ENCODE measurements at places on chromosomes 6 and 20.
A peak's percentile ranks its signal among the peaks of the same experiment; 100 is the strongest.

GRCh38 chr6:85128781-85129180, 321.1 kb upstream of the NT5E start:
- DNase-seq: no peak

DNA sequence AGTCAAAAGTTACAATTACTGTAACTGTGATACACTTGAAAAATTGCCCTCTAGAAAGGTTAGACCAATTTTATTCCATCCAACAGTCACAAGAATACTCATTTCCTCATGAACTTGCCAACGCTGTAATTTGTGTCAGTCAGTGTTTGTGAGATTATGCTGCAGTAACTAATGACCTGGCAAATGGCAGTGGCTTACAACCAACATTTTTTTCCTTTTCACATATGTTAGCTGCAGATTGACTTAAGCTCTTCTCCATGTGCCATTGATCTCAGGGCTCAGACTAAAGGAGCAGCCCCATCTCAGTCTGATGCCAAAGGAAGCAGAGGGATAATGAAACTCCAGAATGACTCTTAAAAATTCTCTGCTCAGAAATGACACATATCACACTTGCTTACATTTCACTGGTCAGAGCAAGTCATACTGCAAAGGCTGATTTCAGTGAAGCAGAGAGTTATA, 92.3 kb upstream of the ELOVL5 start:
- DNase-seq: no peak

GRCh38 chr6:106918115-106918514, 56.4 kb downstream of the CD24 start:
- DNase-seq: no peak

DNA sequence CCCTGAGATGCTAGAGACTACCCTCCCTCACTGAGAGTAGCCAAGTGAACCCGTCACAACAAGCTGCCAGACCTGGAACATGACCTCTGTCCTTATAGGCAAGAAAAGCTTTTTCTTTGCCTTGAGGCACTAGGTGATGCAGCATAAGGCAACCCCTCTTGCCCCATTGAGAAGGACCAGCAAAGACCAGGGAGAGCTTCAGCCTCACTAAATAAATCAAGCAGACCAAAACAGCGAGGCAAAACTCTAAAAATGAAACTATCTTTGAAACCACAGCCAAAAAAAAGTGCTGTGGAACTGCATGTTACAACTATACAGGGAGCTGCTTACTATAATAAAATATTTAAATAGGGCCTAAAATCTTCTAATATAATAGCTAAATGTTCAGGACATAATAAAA, 62.6 kb upstream of the FAM83B start:
- no peak for DNase-seq

GRCh38 chr6:116529466-116530290, 15.8 kb downstream of the TRAPPC3L start:
- DNase-seq: no peak

DNA sequence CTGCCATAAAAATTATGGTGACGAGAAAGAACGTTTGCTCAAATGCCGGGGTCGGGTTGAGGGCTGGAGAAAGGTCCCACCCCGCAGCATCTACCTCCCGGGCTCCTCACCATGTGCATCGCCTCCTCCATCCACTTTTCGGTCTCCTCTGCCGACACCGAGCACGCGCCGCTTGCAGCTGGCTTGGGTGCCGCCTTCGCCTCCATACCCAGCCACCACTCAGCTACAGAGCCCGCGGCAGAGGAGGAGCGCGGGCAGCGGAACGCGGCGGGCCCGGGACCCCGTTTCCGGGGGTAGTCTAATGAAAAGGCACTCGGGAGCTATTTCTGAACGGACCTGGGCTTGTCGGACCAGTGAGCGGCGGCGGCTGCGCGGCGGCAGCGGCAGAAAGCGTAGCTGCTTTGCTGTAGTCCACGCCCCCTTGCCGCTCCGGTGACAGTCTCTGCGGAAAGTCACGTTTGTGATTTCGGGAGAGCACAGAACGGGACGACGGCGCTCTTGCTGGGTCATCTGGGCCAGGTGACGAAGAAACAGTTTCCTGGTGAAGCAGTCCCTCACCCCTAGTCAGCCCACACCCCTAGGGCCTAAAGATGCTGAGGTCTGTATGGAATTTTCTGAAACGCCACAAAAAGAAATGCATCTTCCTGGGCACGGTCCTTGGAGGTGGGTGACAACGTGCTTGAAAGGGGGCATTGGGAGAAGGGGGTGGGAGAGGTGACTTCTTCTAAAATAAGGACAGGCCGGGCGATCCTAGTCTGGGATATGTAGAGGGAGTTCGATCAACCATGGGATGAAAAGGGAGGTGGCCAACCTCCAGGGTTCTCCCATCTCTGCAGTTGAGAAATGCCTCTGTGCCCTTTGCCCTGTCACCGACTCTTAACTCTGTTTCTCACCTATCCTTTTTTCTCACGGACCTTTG, at the start of the genes ADAT2 and PEX3:
Gene ADAT2, minus strand, starts transcription at position 243 of the 919 bp plus-strand sequence. Its CDS starts 37 bp downstream, at position 206.
Gene PEX3, plus strand, starts transcription at position 353 of the 919 bp plus-strand sequence. Its CDS starts 238 bp downstream, at position 591.
- DNase-seq: peak; percentile 94

- no peak for DNase-seq
Measured at GRCh38 chr20:23453549-23454543, 1.2 kb upstream of the CST11 start.

GRCh38 chr6:11798538-11798937, 19.9 kb upstream of the ADTRP start:
- no peak for DNase-seq

DNA sequence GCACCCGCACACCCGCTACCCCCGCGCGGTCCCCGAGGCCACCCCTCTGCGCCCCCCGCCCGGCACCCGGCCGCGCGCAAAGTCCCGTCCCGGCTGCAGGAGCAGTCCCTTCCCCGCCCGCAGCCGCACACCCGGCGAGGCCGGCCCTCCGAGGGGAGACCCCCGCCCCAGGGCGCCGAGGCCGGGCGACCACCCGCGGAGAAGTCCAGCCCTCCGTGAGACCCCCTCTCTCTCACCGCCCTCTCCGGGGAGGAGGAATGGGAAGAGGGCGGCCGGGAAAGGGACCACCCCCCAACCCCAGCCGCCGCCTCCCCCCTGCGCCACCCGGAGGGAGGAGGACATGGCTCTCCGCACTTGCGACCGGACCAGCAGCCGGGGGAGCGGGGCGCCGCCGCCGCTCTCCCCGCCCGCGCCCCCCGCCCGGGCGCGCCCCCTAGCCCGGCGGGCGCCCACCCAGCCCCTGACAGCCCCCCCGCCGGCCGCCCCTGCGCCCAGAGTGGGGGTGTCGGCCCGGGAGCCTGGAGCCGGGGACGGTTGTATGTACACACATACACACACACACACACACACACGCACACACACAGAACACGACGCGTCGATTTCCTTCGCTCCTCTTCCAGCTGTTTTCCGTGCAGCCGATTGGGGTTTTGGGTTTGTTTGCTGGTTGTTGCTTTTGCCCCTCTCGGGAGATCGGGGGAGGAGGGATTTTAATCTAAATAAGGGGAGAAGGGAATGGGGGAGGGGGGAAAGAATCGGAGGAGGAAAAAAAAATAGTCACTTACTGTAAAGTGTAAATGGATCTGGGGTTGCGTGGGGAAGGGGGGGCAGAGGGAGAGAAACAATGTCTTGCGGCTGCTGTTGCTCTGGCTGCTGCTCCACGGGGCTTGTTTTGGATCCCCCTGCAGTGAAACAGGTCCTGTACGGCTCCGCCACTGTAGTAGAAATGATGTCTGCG, at the start of gene ATXN1:
Gene ATXN1, minus strand, starts transcription at position 945 of the 955 bp plus-strand sequence.
- peak; percentile 70 for DNase-seq

- no peak for DNase-seq
Measured at GRCh38 chr6:34671801-34672656, 24.5 kb downstream of the ILRUN start.

DNA sequence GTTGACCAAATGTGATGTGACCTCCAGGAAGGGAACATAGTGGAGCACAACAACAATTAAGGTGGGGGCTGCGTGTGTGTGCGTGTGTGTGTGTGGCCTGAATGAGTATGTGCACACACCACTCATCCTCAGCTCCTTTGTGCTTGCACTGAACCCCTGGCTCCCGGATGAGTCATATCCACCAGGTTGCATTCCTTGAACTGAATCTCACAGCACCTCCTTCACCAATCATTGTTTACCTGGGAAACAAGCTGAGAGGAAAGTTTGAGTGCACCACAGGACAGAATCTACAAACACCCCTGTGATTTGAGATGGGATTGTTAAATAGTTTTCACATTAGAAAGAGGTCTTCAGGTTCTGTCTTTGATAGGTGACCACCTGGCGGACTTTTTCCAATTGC, 33.7 kb upstream of the GPR6 start:
- DNase-seq: no peak

- DNase-seq: no peak
Measured at GRCh38 chr6:137161949-137162348, 11.5 kb downstream of the IL22RA2 start.

GRCh38 chr6:150266963-150267685, 101.7 kb upstream of the IYD start:
- DNase-seq: no peak

- no peak for DNase-seq
Measured at GRCh38 chr6:101000341-101000740, 119.2 kb upstream of the ASCC3 start.

DNA sequence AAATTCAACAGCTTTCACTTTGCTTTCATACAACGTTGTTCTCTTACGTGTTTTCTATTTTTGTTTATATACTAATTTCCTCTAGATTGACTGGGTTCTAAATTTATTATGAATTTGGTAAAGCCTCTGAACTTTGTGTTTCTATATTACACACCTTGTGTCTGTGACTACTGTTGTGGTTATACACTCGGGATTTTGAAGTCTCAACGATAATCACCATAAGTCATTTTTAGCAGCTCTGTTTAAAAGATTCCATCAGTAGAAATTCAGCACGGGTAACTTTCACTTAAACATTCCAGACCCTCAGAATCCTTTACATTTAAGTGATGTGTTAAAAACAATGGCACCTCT, 31.8 kb upstream of the HBS1L start:
- no peak for DNase-seq

Data from testis (tissue), 5 donors.